ENCODE measurements at places on chromosomes 12 and 14.

- no peak for DNase-seq
Measured at GRCh38 chr12:4025181-4026019, 152.2 kb upstream of the PARP11 start.

- DNase-seq = no peak
Measured at GRCh38 chr14:87203346-87203745, 789.6 kb downstream of the GALC start.

- DNase-seq = no peak
Measured at GRCh38 chr12:30794591-30795409, 40.0 kb upstream of the CAPRIN2 start.

- no peak for DNase-seq
Measured at GRCh38 chr14:93089521-93090269, 26.0 kb downstream of the ITPK1 start.

GRCh38 chr12:32290411-32290810 lies 108.9 kb upstream of the FGD4 start:
- DNase-seq = no peak

DNA sequence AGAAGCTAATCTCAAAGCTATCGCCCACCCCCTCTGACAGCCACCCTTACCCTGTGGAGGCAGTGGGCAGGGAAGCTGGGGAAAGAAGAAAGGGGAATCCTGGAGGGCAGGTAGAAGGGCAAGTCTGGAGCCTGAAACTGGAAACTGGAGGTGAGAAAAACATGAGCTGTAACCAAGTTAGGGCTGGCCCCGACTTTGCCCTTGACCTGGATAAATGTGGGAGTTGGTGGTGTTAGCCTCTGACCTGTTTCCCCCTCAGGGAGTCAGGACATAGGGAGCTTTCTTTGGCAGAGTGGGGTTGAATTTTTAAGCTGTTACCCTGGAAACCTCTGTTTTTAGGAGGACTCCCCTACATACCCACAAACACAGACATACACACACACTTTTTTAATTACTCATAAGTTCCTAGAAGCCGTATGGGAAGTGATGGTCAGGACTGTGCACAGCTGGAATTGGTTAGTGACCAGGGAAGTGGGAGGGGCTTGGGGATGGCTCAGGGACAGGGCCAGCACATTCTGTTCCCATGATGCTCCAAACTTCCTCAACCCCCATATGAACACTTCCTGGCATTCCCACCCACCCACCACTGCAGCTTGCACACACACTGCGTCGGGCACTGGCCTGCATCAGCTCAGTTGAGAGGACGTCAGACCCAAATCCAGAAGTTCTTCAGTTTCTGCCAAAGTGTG lies 5.0 kb upstream of the MMP19 start:
- no peak for DNase-seq

DNA sequence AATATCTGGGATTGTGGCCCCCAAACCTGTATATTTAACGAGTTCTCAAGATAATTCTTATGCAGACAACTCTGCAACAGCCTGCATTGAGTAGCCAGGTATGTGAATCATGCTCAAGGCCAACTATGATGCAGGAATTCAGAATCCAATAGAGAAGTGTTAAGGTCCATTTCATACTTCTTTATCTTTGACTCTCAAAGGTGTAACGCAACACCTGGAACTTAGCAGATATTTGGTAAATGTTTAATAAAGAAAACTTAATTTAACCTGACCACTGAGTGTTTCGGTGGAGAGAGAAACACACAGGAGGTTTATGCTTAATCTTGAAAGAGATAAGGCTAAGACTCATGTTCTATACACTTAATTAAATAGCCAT lies 156.5 kb upstream of the PLEKHG7 start:
- no peak for DNase-seq

DNA sequence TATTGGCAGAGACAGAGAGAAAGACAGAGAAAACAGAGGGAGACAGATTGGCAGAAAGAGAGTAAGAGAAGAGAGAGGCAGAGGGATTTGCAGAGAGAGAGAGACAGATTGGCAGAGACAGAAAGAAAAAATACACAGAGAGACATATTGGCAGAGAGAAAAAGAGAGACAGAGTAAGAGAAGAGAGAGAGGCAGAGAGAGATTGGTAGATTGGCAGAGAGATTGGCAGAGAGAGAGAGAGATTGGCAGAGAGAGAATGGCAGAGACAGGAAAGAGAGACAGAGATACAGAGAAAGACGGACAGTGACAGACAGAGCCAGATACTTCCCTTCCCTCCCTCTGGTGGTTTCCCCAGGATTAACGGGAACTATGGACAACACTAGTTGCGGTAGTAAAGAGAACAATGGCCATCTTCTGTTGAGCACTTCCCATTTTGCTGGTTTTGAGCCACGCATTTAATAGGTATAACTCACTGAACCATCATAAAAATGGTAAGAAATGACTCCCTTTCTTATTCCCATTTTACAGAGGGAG lies 2.6 kb upstream of the NOS1 start:
- no peak for DNase-seq

GRCh38 chr14:31057035-31057434 lies 30.9 kb upstream of the STRN3 start:
- DNase-seq = no peak

GRCh38 chr12:49491823-49492222 lies 47.0 kb upstream of the KCNH3 start:
- DNase-seq = no peak

GRCh38 chr14:55123852-55124639 lies 5.0 kb upstream of the LGALS3 start:
- no peak for DNase-seq

GRCh38 chr12:116294454-116295165 lies 17.1 kb upstream of the MED13L start:
- DNase-seq = no peak

GRCh38 chr14:92737206-92737605 lies 11.2 kb downstream of the LGMN start:
- DNase-seq = no peak

DNA sequence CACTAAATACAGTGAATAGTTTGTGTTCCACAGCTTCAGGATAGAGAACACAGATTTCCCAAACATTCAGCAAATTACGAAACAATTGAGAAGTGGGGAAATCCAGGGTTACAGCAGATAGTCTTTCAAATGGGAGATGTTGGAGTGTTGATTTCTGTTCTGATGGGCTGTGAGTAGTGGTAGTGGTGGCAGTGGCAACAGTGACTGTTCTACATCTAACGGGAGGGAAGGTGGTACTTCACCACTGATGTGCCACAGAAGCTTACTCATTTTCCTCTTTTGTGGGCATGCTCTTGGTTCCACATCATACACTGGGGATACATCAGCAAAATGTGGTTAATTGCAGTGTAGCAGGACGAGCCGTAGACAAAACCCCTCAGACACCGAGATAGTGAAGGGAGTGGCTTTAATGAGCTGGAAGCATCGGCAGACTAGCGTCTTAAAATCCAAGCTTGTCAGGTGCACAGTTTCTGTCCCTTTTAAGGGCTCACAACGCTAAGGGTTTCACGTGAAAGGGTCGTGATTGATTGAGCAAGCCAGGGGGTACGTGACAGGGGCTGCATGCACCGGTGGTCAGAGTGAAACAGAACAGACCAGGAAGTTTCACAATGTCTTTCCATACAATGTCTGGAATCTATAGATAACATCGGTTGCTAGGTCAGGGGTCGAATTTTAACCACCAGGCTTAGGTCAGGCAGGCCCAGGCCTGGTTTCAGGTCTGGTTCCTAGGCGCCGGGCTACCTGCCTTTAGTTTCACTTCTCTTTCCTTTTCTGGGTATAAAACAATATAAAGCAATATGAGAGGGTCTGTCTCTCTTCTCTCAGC lies 330.6 kb upstream of the FBXO33 start:
- DNase-seq = no peak

GRCh38 chr12:6771091-6771495 lies 1.2 kb upstream of the LAG3 start:
- DNase-seq = no peak

DNA sequence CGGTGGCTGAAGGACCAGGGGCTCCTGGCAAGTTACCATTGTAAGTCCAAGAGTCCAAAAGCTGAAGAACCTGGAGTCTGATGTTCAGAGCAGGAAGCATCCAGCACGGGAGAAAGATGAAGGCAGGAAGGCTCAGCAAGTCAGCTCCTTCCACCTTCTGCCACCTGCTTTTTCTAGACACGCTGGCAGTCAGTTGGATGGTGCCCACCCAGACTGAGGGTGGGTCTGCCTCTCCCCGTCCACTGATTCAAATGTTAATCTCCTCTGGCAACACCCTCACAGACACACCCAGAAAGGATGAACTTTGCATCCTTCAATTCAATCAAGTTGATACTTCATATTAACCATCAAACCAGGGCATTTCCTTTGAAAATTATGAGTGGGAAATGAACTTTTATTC lies 1272.4 kb upstream of the TMEM132C start:
- no peak for DNase-seq

- DNase-seq = no peak
Measured at GRCh38 chr12:46110928-46111699, 120.7 kb upstream of the SCAF11 start.

GRCh38 chr12:11719678-11720099 lies 70.2 kb downstream of the ETV6 start:
- DNase-seq = no peak

GRCh38 chr14:100691395-100692056 lies 35.2 kb upstream of the DLK1 start:
- peak; percentile 67 for DNase-seq

DNA sequence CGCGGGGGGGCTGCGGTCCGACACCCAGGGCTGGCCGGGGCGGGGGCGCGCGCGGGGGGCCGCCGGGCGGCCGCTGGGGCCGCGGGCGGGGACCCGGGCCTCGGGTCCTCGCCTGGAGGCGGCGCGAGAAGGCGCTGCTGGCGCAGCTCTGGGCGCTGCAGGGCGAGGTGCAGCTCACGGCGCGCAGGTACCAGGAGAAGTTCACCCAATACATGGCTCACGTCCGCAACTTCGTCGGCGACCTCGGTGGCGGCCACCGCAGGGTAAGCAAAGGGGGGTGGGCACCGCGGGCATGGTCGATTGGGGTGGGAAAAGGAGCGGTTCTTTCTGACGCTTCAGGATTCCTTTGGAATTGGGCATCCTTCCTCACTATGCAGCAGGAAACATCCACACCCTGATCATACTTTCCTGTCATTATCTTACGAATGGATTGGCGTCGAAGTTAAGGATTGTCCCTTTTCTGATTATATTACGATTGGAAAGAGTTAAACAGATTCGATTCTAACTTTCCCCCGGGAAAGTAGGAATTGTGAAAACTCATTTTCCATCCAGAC lies 798 bp downstream of the PDZRN4 start:
- no peak for DNase-seq

All from NCI-H2081 treated with DMSO at 0.1 percent for 48 hours (cell line).